ENCODE measurements at places on chromosomes 1 and 21.

DNA sequence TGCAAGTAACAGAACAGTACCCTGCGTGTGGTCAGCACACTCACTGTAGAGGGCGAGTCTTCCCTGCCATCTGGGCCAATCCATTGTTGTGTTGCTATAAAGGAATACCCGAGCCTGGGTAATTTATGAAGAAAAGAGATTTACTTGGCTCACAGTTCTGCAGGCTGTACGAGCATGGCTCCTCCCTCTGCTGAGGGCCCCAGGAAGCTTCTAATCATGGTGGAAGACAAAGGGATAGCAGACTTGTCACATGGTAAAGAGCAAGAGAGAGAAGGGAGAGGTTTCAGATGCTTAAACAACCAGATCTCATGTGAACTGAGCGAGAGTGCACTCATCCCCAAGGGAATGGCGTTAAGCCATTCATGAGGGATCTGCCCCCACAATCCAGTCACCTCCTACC is 126.2 kb downstream of the CNIH3 start:
- no peak for DNase-seq

DNA sequence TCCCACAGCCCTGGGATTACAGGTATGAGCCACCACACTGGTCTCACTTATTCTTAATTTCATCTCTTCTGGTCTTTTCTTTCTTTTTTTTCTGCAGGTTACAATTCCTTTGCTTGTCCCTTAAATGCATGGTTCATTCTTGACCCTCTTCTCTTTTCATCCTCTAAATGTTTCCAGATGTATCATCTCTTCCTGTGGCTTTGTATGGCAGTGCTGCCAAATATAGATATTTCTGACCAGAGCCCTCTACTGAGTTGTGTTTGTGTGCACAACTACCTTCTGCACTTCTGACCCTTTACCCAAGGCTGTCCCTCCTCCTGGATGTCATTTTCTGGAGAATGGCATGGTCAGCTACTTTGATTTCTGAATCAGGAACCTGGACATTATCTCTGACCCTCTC is 32.5 kb downstream of the OLFML3 start:
- DNase-seq = no peak

DNA sequence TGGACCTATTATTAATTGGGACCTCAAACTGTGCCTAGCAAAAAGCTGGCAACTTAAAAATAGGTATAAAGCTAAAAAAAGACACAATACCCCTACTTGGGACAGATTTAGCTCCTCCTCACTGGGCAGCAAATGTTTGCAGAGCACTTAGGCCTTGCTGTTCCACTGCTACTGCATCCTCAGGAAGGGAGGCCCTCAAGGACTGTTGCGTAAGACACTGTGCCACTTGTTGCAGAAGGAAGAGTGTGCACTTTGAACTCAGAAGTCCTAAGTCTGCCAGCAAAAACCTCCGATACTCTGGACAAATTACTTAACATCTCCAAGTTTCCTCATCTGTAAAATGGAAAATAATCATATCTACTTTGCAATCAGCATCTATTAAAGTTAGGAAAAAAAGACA is 322.9 kb downstream of the BARHL2 start:
- DNase-seq = no peak

- DNase-seq = no peak
Observed at GRCh38 chr1:46422261-46422871, 28.2 kb downstream of the FAAH start.

DNA sequence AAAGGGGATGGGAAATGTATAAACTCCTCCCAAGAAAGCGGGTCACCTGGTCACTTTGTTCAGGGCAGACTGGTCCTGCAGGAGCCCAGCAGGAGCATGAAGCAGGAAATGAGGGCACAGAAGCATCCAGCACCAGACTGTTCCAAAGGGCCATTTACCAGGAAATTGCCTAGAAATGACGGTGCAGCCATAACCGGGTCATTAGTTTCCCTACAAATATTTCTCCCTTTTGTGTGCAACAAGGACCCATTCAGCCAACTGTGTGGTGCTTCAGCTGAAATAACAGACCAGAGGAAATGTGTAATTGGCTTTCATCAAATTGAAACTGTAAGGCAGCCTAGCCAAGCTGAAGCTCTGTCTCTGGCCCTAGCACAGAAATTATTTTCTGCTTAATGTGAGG is 7.6 kb upstream of the CTTNBP2NL start:
- DNase-seq = no peak

- no peak for DNase-seq
Observed at GRCh38 chr1:192603218-192603787, 27.7 kb downstream of the RGS1 start.

DNA sequence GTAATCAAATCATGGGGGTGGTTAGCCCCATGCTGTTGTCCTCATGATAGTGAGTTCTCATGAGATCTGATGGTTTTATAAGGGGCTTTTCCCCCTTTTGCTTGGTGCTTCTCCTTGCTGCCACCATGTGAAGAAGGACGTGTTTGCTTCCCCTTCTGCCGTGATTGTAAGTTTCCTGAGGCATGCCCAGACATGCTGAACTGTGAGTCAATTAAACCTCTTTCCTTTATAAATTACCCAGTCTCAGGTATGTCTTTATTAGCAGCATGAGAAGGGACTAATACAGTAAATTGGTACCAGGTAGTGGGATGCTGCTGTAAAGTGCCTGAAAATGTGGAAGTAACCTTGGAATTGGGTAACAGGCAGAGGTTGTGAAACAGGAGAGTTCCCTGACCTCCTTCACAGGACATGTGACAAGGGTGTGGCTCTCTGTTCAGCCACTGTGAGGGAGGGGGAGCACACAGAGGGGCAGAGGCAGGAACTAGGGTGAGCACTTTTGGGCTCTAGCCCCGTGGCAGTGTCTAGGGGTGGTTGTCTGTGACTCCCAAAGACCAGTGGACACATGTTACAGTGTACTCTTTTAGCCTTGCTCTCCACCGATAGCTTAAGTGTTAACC is 105.3 kb downstream of the BACH1 start:
- DNase-seq = no peak

GRCh38 chr1:5390504-5390903 is 601.7 kb downstream of the NPHP4 start:
- DNase-seq = no peak

- DNase-seq = peak; percentile 52
Observed at GRCh38 chr1:154970631-154971340, at the start of gene SHC1. SHC1 (minus strand) TSS chr1:154970747; CDS start chr1:154970526, 221 bp downstream.

DNA sequence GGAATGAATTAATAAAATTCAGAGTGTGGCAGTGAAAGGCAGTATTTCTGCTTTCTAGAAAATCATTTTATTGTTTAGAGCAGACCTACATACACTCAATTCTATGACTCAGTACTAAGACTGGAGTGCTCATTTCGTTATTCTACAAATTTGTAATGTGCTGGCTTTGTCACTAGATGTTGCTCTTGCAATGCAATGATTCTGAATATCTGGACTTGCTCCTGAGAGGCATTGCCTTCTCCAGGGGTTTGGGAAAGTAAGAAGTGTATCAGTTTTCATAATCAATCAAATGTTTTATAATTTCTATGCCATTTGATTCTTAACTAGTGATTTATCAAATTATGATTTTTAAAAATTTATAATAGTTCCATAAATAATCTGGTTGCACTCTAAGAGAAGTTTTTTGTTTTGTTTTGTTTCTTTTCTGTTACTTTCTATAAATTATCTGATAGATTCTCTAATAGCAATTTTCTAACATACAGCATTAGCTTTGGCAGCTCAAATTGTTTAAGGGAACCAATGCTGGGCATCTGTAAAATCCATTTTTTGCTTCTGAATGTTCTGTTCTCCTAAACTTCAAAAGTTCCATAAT is 280.5 kb upstream of the SGIP1 start:
- DNase-seq = no peak

- DNase-seq = no peak
Observed at GRCh38 chr1:234638832-234639799, 29.1 kb upstream of the IRF2BP2 start.

DNA sequence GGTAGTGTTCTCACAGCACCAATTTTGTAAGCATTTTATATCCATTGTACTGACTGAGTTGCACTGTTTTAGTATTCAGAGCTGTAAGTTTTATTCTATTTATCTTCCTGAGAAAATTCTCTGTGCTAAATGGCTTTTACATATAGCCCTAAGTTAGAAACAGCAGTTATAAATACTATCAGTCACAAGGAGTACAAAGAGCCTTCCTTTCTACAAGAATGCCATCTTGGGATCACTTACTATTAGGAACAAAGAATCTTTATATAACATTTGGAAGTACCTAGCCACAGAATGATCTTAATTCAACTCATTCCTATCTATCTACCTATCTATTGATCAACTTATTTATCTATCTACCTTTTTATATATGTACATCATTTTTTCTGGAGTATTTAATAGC is 423.9 kb upstream of the RGS18 start:
- DNase-seq = no peak

DNA sequence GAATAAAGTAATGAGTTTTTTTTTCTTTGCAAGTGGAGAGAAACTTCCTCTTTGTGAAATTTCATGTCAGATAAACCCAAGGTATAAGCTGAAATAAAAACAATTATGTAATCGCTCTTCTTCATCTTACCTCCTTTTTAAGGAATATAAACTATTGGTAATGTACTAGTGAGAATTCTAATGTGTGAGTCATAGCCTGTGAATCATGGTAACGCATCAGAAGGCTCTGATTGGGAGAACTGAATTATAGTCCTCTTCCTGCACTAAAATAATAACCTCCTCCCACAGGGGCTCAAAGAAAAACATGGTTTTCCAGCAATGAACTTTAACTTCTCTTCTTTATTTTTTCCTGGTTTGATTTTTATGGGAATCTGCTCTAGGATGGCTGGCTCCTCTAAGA is 57.1 kb upstream of the COX20 start:
- DNase-seq = no peak

DNA sequence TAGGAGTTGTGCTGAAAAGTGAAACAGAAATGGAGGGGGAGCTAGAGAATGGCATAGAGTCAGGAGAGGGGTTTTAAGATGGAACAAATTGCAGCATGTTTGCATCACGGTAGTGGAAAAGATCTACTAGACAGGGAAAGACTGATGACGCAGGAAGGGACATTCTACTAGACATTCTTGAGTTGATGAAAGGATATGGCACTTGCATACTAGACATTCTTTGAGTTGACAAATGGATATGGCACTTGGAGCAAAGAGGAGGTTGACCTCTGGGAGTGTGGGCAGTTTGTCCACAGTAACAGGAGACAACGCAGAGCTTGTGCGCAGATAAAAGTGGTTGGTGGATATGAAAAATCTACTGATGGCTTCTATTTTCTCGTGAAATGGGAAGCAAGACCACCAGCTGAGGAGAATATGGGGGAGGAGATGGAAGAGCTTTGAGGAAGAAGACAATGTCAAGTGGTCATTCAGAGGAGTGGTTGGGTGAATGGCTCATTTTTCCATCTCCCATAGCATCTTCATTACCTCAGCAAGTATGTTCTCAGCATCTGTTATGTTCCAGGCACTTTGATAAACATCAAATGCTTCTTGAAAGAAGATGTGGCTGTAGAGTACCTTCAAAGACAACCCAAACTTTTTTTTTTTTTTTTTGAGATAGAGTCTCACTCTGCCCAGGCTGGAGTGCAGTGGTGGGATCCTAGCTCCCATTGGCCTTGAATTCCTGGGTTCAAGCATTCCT is 2.4 kb upstream of the CTPS1 start:
- no peak for DNase-seq

DNA sequence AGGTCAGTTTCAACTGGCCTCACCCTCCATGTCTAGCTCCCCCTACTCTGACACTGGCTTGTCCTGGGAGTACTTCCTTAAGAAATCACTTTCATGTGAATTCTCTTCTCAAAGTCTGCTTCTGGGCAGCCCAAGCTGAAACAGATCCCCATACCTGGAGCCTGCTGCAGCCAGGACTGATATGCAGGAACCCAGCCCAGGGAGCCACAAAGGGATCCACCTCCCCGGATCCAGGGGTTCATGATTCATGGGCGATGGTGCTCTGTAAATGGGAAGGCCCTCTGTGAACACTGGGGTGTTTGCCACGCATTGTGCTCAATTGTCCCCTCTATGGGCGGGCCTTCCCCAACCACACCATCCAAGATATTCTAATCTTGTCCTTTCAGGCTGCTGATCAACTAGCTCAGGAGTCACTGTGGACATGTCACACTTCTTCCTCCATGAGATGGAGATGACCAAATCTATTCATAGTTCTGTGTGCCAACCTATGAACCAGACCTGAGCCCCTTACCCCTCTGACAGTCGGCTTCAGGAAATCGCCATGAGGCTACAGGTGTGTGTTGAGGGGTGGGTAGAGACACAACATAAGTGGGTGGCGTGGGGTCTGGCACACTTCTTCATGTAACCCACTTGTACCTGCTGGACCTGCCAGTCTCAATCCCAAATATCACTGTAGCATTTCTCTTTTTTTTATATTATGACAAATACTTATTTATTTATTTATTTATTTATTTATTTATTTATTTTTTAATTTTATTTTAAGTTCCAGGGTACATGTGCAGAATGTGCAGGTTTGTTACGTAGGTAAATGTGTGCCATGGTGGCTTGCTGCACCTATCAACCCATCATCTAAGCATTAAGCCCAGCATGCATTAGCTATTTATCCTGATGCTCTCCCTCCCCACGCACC is 41.8 kb downstream of the RUNX3 start:
- no peak for DNase-seq

GRCh38 chr1:83909687-83910086 is 89.2 kb downstream of the TTLL7 start:
- no peak for DNase-seq

DNA sequence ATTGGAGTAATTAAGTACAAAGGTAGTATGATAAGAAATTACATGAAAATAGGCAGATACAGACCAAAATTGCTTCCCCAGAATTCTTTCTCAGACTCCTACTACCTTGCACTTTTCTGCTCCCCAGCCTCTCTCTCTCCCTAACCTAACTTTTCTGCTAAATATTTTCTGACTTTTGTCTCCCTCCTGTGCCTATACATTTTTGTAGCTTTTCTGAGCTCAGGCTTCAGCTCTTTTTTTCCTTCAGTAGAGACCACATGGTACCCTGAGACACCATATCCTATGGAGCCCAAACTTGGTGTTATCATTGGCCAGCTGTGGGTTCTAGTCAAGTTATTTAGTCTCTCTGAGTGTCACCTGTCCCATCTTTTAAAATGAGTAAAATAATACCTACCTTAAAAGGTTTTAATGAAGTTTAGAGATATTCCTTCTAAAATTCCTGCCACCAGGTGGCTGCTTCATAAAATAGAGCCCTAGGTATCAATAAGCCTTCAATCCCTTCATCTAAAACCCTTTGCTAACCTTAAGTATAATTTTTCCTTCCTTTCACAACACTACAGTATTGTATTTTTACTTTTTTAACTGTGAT is 237.6 kb upstream of the DUSP10 start:
- no peak for DNase-seq

- DNase-seq = no peak
Observed at GRCh38 chr1:203559523-203559922, 65.6 kb downstream of the OPTC start.

GRCh38 chr1:110494522-110495406 is 24.2 kb downstream of the KCNA10 start:
- no peak for DNase-seq

- DNase-seq = no peak
Observed at GRCh38 chr1:170538687-170539086, 6.7 kb downstream of the GORAB start.

GRCh38 chr1:3624200-3625136 is at the start of gene TPRG1L:
TPRG1L (plus strand) TSS chr1:3625015; CDS start chr1:3625073, 58 bp downstream.
- DNase-seq = peak; percentile 98

GRCh38 chr1:82273816-82274215 is 473.1 kb downstream of the ADGRL2 start:
- DNase-seq = no peak
